ENCODE measurements at places on chromosomes 11 and 22.

GRCh38 chr11:108025387-108026080 lies 16.8 kb downstream of the CUL5 start:
- DNase-seq = no peak

DNA sequence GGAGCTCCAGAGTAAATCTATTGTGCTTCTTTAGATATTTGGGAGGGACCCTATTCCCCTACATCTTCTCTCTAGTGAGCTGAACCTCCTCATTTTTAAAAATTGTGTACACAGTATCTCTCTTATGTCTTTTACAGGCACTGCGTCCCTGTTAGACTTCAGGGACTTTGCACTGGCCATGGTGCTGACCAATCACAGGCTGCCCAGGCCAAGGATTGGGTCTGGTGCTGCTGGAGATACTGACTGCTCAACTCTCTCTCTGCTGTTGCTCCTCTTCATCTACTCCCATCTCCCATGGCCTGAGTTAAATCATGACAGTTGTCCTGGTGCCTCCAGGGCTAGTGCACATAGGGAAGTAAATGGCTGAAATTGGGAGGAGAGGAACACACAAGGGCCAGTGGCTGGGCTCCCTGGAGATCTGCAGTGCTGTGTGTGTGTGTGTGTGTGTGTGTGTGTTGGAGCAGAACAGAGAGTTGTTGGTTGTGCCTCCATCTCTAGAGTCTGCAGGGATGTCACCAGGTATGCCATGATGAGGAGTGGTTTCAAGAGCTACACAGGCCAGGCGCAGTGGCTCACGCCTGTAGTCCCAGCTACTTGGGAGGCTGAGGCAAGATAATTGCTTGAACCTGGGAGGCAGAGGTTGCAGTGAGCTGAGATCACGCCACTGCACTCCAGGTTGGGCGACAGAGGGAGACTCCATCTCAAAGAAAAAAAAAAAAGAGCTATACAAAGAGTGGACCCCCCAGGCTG lies 155.3 kb downstream of the ST3GAL4 start:
- no peak for DNase-seq

GRCh38 chr11:120336641-120337354 lies 585 bp downstream of the ARHGEF12 start:
- DNase-seq = peak; percentile 52

DNA sequence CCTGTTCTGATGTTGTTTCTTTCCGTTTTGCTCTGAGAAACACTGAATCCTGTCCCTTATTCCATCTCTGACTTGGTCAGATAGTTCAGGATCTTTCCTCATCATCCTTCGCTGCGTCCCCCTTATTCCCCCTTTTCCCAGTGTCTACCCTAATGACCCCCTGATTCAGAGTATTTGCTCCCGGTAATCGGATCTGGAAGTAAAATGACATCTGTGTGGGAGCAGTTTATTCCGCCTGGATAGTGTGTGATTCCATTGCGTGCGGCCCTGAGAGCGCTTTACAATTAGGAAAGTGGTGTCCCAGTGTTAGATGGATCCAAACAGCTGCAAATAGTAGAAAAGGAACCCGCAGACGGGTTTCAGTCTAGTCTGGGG lies 606 bp downstream of the DRG1 start:
- DNase-seq = no peak

DNA sequence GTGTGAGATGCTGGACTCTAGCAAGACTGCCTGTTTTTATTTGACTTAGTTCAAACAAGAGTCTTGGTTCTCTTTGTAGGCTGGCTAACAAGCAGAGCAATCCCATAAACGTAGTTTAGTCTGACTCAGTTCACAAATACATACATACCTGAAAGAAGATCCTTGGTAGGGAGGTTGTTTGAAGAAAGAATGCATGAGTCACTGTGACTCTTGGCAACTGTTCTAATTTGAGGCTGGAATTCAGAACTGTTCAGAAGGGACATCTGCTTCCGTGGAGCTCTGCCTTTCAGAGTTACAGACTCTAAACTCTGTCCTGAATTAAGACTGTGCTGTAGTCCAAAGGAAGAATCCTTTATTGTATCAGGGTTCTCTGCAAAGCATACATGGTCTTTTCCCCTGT lies 32.2 kb downstream of the C2CD3 start:
- peak; percentile 26 for DNase-seq

- DNase-seq = peak; percentile 43
Measured at GRCh38 chr22:29311464-29312217, 3.9 kb downstream of the RASL10A start.

GRCh38 chr11:117992136-117992535 lies 5.9 kb downstream of the IL10RA start:
- DNase-seq = no peak

- DNase-seq = no peak
Measured at GRCh38 chr22:39097098-39098020, at the start of gene APOBEC3H. TSS of gene APOBEC3H (plus strand) at chr22:39097244. CDS start at chr22:39100279, 3,035 bp downstream.

- DNase-seq = no peak
Measured at GRCh38 chr11:90189011-90189410, 33.8 kb downstream of the CHORDC1 start.

DNA sequence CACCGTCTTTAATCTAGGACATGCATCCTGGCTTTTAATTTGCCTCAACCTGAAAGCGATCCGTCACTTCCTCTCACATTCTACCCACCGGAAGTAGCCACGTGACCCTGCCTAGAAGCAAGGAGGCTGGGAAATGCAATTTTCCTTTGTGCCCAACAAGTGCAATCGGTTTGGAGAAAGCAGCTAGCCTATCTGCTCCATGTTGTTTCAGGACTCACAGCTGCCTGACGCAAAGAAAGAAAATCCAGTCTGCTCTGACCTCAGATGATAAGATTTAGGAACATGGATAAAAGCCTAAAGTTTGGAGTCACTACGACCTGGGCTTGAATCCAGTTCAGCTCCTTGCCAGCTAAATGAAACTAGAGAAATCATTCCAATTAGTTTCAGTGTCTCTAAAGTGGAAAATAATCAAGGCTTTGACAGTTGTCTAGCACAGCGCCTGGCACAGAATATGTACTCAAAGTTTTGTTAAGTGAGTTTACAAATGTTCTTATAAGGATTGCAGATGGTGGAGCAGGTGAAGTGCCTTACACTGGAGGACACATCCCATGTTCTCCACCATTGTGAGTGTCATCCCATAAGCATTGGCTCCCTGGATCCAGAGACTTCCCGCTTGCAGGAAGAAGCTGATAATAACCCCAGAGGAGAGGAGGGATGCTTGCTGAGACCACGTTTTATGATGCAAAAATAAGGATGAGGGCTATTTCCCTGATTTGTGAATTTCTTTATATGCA lies 553.7 kb downstream of the MN1 start:
- DNase-seq = peak; percentile 66

- DNase-seq = no peak
Measured at GRCh38 chr22:19798891-19799293, 38.3 kb downstream of the TBX1 start.

- DNase-seq = no peak
Measured at GRCh38 chr11:130118636-130119387, 40.8 kb upstream of the ST14 start.

GRCh38 chr22:22533417-22533816 lies 13.3 kb upstream of the ZNF280A start:
- DNase-seq = no peak

GRCh38 chr11:66691311-66691980 lies 13.8 kb upstream of the RBM4B start:
- no peak for DNase-seq

- no peak for DNase-seq
Measured at GRCh38 chr11:103993507-103993906, 42.9 kb upstream of the DDI1 start.

GRCh38 chr22:22930571-22931556 lies 43.2 kb downstream of the IGLL5 start:
- DNase-seq = no peak

GRCh38 chr22:28741785-28742561 lies at the start of the genes CHEK2 and HSCB:
TSS of gene CHEK2 (minus strand) at chr22:28741820. CDS start at chr22:28734721, 7,099 bp downstream.
TSS of gene HSCB (plus strand) at chr22:28742039. CDS start at chr22:28742096, 57 bp downstream.
- DNase-seq = peak; percentile 99

DNA sequence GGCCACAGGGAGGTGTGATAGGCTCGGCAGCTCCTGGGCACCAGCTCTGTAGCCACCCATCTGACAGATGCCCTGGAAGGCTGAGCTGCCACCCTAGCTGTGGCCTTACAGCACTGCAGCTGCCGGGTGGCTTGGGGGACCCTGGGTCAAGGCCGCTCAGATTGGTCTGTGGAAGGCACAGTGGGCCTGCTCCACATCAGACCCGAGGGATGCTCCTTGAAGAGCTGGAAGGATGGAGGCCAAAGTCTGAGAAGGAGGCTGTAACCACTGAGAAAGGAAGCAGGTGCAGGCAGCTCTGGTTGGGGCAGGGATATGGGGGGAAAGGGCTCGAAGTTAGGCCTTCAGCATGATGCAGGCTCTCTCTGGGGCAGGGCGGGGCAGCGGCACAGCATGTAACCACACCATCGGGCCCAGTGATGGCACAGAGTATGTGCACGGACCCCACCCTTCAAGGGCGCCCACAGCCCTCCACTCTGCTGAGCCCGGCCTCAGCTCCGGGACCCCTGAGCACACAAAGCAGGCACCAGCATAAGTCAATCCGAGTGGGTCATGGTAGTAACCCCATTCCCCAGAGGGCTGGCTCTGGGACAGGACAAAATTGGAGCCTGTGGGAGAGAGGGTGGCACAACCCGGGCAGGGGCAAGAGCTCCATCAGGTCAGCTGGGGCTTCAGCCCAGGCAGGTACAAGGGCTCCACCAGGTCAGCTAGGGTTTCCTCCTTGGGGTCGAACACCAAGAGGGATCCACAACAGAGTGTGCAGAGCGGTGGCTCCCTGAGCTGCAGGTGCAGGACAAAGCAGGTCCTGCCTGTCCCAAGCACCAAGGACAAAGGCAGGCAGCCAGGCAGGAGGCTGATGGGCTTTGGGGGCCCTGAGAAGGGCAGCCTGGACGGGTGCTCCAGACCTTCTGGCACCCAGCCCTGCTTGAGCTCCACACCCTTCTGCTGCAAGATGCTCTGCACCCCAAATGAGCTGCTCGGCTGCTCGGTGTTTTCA lies 1511.1 kb downstream of the BRD1 start:
- peak; percentile 6 for DNase-seq

DNA sequence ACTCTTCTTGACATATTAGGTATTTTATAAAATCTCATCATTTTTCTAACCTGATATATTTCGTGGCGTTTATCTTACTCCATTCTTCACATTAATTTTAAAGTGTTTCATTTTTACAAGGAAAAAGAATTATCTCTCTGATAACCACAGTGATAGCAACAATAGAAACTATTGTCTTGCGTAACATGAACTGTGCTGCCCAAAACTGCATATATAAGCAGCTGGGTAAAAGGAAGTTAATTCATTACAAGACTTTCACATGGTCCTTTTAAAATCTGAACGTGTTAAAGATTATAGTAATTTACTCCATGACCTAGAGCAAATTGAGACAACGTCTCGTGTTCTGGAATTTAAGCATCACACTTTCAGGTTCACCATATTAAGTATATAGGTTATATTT lies 210.4 kb upstream of the GRIA4 start:
- no peak for DNase-seq

DNA sequence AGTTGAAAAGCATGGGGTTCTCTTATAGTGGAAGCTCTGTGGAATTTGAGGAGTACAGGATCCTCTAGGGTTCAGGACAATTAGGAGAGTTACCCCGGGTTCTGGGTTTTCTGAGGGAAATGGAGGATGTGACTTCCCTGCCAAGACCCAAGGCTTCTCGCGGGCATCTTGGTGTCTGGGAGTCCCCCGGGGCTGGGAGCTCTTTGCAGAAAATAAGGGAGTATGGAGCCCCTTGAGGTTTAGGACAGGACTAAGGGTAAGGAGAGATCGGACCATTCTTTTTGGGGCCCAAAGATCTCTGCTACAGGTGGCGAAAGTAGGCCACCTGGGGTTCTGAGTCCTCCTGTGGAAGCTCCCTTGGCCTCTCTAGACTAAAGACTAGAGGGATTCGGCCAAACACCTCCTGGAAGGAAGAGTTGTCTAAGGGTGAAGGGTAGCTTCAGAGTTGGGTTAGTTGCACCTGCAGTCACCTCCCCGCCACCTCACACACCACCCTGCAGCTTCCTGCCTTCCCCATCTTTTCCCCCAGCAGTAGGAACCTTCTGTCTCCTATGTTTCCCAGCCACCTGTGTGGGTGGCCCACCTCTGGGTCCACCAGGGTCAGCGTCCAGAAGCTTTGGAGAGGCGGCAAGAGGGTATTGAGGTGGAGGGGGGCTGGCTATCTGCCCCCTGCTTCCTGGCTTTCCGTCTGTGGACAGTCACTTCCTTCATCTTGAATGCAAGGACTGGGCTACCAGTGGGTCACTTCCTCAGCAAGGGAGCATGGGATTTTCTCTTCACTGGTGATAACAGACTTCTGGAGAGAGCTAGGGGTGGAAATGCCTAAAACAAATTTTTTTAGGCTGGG lies 908 bp downstream of the LIMK2 start:
- no peak for DNase-seq

- no peak for DNase-seq
Measured at GRCh38 chr11:490186-490929, 16.7 kb downstream of the RNH1 start.

DNA sequence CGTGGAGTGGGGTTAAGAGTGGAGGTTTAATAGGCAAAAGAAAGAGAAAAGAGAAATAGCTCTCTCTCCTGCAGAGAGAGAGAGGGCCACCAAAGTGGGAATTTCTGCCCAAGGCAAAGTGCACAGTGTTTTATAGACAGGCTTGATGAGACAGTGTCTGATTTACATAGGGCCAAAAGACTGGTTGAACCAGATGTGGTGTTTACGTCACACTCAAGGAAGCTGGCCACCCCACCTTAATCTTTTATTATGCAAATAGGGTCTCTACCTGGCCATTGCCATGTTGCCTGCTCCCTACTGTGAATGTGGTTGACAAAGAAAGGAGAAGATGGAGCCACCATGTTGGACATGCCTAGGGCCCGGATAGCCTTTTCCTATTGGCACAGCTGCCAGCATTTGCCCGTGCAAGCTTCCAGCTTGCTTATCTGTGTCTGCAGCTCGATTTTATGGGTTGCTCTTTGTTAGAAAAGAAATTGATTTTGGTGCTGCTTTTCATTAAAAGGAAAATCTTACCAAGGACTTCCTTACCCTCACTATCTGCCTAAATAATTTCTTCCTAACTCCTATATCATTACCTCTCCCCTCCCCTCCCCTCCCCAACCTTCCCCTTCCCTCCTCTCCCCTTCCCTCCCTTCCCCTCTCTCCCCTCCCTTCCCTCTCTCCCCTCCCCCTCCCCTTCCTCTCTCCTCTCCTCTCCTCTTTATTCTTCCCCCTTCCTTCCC lies 436.0 kb downstream of the NELL1 start:
- no peak for DNase-seq

DNA sequence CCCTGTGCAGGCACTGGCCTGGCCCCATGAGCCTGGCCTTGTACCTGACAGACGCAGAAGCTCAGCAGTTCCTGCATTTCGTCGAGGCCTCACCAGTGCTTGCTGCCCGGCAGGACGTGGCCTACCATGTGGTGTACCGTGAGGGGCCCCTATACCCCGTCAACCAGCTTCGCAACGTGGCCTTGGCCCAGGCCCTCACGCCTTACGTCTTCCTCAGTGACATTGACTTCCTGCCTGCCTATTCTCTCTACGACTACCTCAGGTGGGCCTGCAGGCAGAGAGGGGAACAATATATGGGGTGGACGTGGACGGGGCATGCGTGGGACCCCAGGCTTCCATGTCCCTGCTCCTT lies 4.9 kb downstream of the LARGE2 start:
- no peak for DNase-seq

GRCh38 chr11:94673386-94673785 lies 94.8 kb upstream of the AMOTL1 start:
- no peak for DNase-seq

All from uterus (tissue), 4 donors.